ENCODE measurements at places on chromosomes 16 and 17. TPM values are rescaled to one million over a fixed set of nuclear protein-coding genes. Genes with fewer than 3 reads are reported as not detected.

CASKIN1 gene
- total RNA-seq = 8.1 TPM

ZNF423 gene
- total RNA-seq = 35.0 TPM

EVPLL gene
- not detected for total RNA-seq

GRCh38 chr17:48621410-48622392 lies 4.5 kb downstream of the HOXB9 start:
- H3K4me3 ChIP-seq = no peak overlapping the region
- peak overlapping the region; percentile 6 for H3K27ac ChIP-seq
- H3K27me3 ChIP-seq = peaks cover 100% of the 10 kb centered on the region
- peak; percentile 66 for DNase-seq
- H3K4me1 ChIP-seq = peaks cover 2% of the 10 kb centered on the region

GRCh38 chr17:82388223-82388921 lies 16.8 kb downstream of the UTS2R start:
- H3K27me3 ChIP-seq = no peaks in the 10 kb centered on the region
- no peaks in the 10 kb centered on the region for H3K36me3 ChIP-seq
- H3K27ac ChIP-seq = no peak overlapping the region

DNA sequence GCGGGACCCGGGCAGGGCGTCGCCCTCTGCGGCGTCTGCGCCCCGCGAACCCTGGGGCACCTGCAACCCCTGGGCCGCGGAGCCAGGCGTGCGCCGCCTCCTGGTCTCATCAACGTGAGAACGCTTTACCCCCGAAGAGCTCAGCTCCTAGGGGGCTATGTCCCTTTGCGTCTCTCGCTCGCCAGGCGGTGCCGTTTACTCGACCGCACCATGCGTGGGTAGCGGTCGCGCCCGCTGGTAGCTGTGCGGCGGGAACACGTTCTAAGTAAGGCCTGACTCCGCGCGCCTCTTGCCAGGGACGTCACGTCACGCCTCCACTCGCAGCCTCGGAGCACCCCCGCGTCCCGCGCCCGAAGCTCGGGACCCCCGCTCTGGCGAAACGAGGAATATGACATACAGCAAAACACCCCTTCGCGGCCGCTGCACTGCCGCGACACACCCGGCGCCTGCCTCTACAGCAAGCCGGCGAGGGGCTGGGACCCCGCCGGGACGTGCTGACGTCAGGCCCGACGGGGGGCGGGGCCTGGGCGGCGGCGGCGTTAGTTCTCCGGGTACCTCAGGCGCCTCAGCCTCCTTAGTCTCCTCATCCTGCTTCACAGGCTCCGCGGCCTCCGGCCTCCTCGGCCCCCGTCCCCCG lies at the start of gene RAB11FIP3:
TSS of gene RAB11FIP3 (plus strand) at position 568 of the 637 bp plus-strand sequence. CDS start 358 bp downstream, outside the sequence.
- peaks cover 9% of the 10 kb centered on the region for H3K36me3 ChIP-seq
- peak; percentile 92 for DNase-seq
- peaks cover 4% of the 10 kb centered on the region for H3K4me1 ChIP-seq

GRCh38 chr16:85221771-85222154 lies 109.5 kb upstream of the CIBAR2 start:
- H3K27ac ChIP-seq = peak overlapping the region; percentile 19
- no peaks in the 10 kb centered on the region for H3K36me3 ChIP-seq
- no peak overlapping the region for H3K4me3 ChIP-seq
- DNase-seq = peak; percentile 50

- no peak overlapping the region for H3K27ac ChIP-seq
- H3K27me3 ChIP-seq = no peaks in the 10 kb centered on the region
- H3K36me3 ChIP-seq = peaks cover 77% of the 10 kb centered on the region
- DNase-seq = no peak
- no peaks in the 10 kb centered on the region for H3K4me1 ChIP-seq
- no peak overlapping the region for H3K4me3 ChIP-seq
These were observed 31.3 kb downstream of the MARF1 start for GRCh38 chr16:15611610-15612009.

DNA sequence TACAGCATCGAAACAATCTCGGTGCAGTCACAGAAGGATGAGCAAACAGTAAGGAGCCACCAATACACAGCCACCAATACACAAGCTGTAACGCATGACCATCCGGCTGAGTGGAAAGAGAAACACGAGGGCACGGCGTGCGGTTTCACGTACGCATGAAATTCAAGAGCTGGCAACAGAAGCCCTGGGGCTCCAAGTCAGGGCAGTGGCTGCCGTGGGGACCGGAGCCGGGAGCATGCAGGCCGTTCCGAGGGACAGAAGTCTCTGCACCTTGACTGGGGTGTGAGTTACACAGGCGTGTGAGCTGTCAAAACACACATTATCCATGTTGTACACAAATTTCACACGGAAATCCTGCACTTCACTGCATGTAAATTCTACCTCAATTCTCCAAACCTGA lies 50.6 kb upstream of the METRNL start:
- H3K27ac ChIP-seq = no peak overlapping the region
- H3K4me3 ChIP-seq = no peak overlapping the region
- no peaks in the 10 kb centered on the region for H3K36me3 ChIP-seq
- no peaks in the 10 kb centered on the region for H3K27me3 ChIP-seq
- peak; percentile 29 for DNase-seq
